ENCODE measurements at places on chromosomes 7 and 10. TPM values are rescaled to one million over a fixed set of nuclear protein-coding genes. Genes with fewer than 3 reads are reported as not detected.
A peak's percentile ranks its signal among the peaks of the same experiment; 100 is the strongest.

The KLF14 gene
- total RNA-seq = not detected

The LGI1 gene
- total RNA-seq = 11.1 TPM

The VCL gene
- 451 TPM for total RNA-seq

The NUTM2E gene
- total RNA-seq = not detected

The CCDC126 gene
- total RNA-seq = 25.0 TPM

The AZGP1 gene
- total RNA-seq = 0.66 TPM

The CNTNAP2 gene
- 1.9 TPM for total RNA-seq

The AKR1D1 gene
- not detected for total RNA-seq

The CHN2 gene
- total RNA-seq = 10.7 TPM

The AHCYL2 gene
- 15.1 TPM for total RNA-seq

The MLXIPL gene
- total RNA-seq = 14.4 TPM

The HTR5A gene
- total RNA-seq = not detected

The NPC1L1 gene
- 0.36 TPM for total RNA-seq

The SPDYE6 gene
- not detected for total RNA-seq

The GNG11 gene
- 12.9 TPM for total RNA-seq

The GRID2IP gene
- total RNA-seq = not detected

The NRCAM gene
- 1.8 TPM for total RNA-seq

DNA sequence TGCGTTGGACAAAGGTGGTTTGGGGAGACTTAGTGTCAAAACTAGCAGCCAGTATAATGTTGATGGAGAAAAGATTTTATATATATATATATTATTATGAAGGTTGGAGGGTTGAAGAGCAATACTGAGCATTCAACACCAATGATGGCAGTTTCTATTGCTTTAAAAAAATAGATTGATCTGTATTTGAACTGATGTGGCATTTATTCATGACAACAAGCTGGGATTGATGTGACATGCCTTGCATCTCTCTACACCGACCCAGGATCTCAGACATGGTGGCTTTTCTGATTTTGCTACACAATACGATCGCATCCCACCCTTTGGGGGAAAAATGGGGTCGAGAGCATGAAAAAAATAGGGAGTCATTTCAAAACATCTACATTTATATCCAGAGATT lies 175.4 kb downstream of the POU6F2 start:
- DNase-seq = no peak

DNA sequence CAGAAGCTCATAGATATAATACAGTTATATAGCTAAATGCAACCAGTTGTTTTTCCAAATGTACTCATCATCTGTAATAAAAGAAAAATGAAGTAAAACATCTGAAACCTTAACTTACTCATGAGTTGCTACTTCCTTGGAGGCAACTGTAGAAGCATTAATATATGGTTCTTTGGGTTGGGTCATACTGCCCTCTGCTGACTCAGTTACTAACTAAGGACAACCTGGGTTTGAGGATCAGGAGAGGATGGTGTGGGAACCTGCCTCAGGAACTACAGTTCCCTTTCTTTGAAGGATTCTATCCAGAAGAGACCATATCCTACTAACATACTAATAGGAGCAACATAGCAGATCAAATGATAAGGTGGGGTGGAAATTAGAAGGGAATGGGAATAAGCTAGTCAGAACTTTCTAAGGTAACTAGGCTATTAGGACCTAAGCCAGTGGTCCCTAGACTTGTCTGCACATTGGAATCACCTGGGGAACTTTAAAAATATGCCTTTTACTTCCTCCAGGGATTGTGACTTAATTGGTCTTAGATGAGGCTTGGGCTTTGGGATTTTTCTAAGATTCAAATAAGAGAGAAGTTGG lies 20.7 kb downstream of the COX15 start:
- no peak for DNase-seq

- no peak for DNase-seq
These were observed 3.8 kb downstream of the GIMAP1 start for GRCh38 chr7:150719960-150720891.

- DNase-seq = no peak
These were observed 222.9 kb upstream of the KMT2E start for GRCh38 chr7:104791080-104791479.

DNA sequence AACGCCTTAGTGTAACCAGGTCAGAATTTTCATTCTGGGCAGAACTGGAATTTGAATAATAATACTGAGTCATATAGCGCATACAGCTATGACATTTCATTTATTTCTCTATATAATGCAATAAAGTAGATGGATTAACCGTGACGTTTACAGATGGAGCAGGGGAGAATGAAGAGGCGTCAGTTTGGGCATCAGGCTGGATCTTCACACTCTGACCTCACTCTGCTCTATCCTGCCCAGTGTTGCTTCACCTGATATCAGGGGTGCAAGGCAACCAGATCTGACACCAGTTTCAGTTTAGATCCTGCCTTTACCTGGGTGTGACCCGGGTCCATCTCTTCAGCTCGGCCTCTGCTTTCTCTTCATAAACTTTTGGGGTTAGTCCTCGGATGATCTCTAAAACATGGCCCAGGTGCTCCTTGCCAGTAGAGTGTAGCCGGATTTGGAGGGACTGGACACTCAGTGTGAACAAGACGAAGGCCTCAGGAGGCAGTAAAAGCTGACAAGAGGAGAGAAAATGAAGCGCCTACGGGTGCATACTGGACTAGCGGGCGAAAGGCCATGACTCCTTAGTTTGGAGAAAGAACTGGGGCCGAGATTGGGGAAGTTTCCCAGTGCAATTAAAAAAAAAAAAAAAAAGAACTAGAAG lies 1.4 kb upstream of the ZYX start:
- no peak for DNase-seq

DNA sequence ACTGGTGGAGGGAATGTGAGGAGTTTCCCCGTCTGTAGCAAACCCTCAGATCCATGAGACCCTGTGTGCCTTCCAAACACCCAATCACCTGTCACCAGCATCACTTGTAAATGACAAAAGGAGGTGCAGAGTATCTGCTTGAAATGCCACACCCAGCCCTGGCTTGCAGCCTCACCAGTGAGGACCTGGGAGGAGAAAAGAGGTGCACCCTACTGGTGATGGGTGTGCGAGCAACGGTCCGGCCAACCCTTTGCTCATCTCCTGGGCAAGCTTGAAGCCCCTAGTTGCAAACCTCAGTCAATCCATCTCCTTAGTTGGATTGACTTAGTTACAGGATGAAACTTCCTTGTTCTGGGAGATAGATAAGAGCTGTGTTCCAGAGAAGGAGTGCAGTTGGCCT lies 62.4 kb upstream of the WAPL start:
- DNase-seq = no peak

DNA sequence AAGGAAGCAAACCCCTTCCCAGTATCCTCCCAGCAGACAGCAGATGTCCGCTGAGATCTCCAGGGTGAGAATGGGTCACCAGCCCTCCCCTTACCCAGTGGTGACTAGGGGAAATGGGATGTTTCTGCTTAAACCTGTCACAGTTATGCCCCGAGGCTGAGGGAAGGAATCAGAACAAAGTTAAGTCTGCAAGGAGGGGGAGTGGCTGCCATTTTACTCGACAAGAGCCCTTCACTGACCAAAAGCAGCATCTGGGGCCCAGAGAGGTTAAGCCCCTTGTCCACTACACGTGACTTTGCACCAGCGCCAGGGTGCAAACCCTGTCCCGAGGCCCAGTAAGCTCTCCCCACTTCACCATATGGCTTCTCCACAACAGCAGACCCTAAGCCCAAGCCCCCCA lies 4.6 kb upstream of the NANOS1 start:
- DNase-seq = peak; percentile 37

GRCh38 chr10:124723826-124724225 lies 20.4 kb downstream of the FAM53B start:
- DNase-seq = peak; percentile 28

- no peak for DNase-seq
These were observed 13.6 kb upstream of the CALU start for GRCh38 chr7:128725531-128725930.

DNA sequence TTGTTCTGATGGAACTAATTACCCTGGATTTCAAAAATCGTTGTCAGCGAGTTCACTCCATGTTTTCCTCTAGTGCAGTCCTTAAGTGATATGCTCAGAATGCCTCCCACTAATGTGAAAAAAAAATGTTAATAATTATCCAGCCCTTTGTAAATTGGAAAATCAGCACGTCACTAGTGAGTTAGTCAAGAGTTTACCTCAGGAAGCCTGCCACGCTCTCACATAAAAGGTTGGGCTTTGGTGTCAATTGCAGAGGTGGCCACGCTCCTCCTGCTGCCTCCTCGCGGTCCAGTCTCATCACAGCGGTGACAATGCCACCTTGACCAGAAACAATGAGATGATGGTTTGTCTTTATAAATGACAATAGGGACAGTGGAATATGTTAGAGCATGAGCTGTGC lies 22.5 kb downstream of the UPP1 start:
- DNase-seq = no peak

GRCh38 chr7:148702876-148703670 lies 4.4 kb downstream of the CUL1 start:
- DNase-seq = no peak

- DNase-seq = no peak
These were observed 5.3 kb downstream of the CAMK2B start for GRCh38 chr7:44320141-44320540.

GRCh38 chr7:92043637-92044036 lies 90.6 kb downstream of the CYP51A1 start:
- DNase-seq = no peak

GRCh38 chr7:103996639-103997038 lies 7.2 kb upstream of the RELN start:
- DNase-seq = no peak

- DNase-seq = no peak
These were observed 547.5 kb upstream of the LRRTM3 start for GRCh38 chr10:66378117-66378876.

GRCh38 chr7:5302577-5302976 lies 19.8 kb downstream of the SLC29A4 start:
- no peak for DNase-seq

DNA sequence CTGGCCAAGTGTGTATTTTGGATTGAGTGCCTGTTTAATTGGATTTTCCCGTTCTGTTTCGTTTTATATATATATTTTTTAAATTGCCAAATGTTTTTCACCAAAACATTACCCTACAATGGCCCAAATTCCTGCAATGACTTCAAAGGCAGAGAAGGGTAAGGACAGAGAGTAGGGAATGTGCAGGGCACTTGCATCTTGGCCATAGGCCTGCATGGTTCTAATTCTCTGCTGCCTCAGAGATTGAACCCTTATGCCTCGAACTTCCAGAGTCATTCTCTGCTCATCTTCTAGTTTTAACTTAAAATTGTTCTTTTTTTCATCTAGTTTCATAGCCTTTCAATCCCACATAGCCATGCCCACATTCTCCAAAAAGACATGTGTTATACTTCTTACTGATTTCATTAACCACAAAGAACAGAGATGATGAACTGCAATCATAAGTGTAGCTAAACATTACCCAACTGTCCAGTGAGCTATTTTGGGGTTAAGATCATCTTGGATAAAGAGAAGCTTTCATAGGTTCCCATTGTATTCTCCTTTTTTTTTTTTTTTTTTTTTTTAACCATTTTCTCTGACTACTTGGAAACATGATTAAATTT lies 177.6 kb downstream of the PLXDC2 start:
- DNase-seq = no peak

GRCh38 chr10:109698086-109698485 lies 225.2 kb downstream of the XPNPEP1 start:
- DNase-seq = no peak

GRCh38 chr7:101960323-101960722 lies 142.9 kb downstream of the CUX1 start:
- no peak for DNase-seq

DNA sequence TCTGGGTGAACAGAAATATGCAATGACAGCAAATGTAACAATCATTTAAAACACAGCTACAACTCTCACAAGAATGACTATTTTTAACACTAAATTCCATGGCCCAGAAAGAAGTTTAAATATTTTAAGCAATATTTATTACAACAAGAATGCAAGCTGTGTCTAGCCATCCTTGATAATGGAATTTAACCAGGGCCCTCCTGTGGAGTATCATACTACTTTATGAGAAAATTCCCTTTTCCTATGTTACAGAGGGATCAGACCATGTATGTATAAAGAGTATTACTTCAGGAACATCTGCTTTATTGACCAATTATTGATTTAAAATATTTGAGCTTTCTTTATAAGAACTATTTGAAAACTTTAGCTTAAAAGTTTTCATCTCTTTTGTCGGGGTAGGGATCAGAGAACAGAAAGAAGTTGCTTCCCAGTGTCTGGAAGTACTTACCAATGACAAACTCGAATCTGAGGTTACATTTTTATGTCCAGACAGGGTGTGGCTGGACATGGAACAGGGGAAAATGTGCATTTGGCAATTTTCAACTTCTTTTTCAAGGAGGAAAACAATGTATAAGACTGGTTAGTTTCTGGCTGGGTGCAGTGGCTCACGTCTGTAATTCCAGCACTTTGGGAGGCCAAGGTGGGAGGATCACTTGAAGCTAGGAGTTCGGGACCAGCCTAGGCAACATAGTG lies 48.3 kb upstream of the NRBF2 start:
- no peak for DNase-seq

DNA sequence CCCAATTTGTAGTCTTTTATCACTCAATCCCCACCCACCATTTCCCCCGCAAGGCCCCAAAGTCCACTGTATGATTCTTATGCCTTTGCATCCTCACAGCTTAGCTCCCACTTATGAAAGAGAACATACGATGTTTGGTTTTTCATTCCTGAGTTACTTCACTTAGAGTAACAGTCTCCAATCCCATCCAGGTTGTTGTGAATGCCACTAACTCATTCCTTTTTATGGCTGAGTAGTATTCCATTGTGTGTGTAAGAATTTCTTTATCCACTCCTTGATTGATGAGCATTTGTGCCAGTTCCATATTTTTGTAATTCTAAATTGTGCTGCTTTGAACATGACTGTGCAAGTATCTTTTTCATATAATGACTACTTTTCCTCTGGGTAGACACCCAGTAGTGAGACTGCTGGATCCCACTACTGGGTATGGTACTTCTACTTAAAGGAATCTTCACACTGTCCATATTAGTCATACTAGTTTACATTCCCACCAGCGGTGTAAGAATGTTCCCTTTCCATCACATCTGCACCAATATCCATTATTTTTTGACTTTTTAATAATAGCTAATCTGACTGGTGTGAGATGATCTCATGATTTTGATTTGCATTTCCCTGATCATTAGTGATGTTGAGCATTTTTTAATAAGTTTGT lies 152.6 kb downstream of the JMJD1C start:
- DNase-seq = no peak

- no peak for DNase-seq
These were observed 58.0 kb downstream of the DLG5 start for GRCh38 chr10:77868523-77868922.

GRCh38 chr7:100942045-100942774 lies 7.1 kb upstream of the MUC3A start:
- no peak for DNase-seq

- DNase-seq = no peak
These were observed 43.0 kb downstream of the ZMYND11 start for GRCh38 chr10:178208-178607.

Measured in sigmoid colon (tissue), 7 donors.